ENCODE measurements at places on chromosomes 3 and 15.

DNA sequence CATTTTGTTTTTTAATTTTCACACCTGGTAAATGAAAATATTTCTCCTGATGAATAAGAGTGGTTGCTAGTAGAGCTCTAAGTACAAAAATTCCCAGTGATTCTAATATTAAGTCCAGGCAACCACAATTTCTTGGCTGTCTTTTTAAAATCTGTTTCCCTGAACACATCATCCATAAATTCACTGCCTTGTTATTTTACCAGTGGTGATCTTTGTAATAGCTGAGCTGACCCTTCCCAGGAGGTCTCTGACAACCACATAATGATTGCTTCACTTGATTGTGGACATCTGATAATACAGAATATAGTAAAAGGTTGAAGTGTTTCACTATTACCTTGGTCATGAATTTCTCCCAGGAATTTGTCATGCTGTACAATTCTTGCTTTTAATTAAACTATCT is 13.9 kb upstream of the TOP2B start:
- DNase-seq: no peak

- DNase-seq: no peak
Measured at GRCh38 chr3:27511724-27512422, 27.7 kb upstream of the SLC4A7 start.

- no peak for DNase-seq
Measured at GRCh38 chr3:178602856-178603255, 66.6 kb downstream of the KCNMB2 start.

DNA sequence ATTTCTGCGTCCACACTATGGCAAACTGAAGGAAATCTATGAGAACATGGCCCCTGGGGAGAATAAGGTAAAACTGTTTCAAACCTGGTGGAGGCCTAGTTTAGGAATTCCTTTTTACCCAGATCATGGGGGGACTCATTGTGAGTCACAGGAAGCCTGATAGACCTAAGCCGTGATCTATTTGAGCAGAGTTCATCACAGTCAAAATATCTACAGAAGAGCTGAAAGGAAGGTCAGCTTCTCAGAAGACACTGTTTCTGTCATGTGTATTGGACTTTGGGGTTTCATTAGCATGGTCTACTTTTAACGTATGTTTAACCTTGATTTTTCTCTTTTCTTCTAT is 1.3 kb downstream of the PSMD2 start:
- DNase-seq: no peak

DNA sequence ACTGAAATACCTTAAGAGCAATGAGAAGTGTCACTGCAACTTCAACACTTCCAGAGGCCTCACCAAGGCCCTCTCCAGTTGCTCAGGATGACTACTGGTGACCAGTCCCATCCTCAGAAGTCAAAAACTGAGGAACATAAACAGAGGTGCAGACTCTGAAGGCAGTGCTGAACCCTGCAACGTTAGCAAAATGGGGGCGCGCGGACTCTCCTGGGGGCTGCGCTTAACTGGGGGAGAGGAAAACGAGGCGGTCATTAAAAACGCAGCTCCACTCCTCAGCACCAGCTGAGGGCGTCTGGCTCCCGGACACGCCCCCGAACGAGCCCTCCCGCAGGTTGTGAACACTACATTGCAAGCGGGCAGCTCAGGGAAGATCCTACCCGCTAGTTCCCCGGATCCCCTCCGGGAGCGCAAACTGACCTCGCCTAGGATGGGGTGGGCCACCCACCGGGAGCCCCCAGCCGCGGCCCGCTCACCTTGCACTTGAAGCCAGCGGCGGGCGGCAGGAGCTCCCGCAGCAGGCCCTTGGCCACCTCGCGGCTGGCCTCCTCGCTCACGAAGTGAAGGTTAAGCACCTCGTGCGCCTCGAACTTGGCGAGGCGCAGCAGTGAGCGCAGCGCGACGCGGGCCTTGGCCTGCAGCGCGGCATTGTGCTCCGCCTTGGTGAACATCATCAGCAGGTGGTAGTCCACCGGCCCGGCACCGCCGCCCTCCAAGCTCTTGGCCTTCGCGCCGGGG is 711 bp downstream of the XXYLT1 start:
- no peak for DNase-seq

DNA sequence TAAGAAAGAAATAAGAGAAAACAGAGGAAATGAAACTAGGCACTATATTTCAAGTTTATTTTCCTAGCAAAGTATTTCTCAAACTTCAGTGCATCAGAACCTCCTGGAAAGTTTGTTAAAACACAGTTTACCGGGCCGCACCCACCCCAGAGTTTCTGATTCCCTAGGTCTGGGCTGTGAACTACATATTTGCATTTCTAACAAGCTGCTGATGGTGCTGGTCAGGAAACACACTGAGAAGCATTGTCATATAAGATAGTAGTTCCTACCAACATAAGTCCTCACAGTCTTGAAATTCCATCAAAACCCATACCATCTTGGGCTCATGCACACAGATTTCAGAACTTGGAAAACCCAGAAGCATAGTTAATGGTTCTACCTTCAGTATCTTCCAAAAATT is 8.3 kb downstream of the SLC9A9 start:
- DNase-seq: no peak

- DNase-seq: no peak
Measured at GRCh38 chr3:168991803-168992202, 671.7 kb downstream of the MECOM start.

DNA sequence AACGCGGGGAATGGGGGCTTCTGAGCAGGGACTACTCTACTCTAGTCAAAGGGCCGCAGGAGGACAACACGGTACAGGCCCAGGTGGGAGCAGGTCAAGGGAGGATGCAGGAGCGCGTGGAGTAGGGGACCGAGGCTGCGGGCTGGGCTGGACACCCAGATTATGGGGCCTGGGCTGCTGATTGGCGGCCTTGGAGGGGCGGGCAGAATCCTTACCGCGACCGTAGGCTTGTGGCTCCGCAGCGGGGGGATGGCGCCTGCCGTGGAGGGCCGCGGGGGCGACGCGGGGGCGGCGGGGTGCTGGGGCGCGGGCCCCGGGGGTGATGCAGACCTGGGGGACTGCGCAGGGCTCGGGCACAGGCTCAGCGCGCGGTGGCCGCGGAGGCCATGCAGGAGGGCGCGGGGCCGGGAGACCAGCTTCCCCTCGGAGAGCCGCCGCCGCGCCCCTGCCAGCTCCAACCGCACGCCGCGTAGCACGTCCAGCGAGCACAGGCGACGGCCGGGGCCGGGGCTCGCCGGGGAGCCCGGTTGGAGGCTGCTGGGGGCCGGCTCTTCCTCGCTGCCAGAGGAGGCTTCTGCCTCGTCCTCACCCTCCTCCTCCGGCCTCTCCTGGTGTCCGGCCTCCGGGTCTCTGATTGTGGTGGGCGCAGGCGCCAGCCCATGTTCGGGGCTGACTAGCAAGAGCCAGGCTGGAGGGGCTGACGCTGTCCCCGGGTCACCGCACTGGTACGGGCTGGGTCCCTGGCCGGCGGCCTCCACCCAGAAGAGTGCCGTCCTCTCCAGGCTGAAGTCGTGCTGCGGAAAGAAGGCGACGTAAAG is 12.9 kb downstream of the UBAP1L start:
- DNase-seq: no peak

- no peak for DNase-seq
Measured at GRCh38 chr3:59262076-59262498, 212.3 kb upstream of the CFAP20DC start.

- no peak for DNase-seq
Measured at GRCh38 chr3:105823149-105823867, 45.5 kb downstream of the CBLB start.

GRCh38 chr3:125582707-125583106 is 12.6 kb downstream of the OSBPL11 start:
- no peak for DNase-seq
